ENCODE measurements at places on chromosomes 1 and 21. TPM values are rescaled to one million over a fixed set of nuclear protein-coding genes. Genes with fewer than 3 reads are reported as not detected.
A peak's percentile ranks its signal among the peaks of the same experiment; 100 is the strongest.

The PROX1 gene
- total RNA-seq: 6.5 TPM

The SERTAD4 gene
- total RNA-seq: 1.1 TPM

GRCh38 chr1:56034847-56035481, 544.4 kb downstream of the PLPP3 start:
- H3K4me3 ChIP-seq: no peak overlapping the region
- DNase-seq: no peak
- H3K27ac ChIP-seq: no peak overlapping the region
- H3K27me3 ChIP-seq: no peaks in the 10 kb centered on the region
- H3K36me3 ChIP-seq: no peaks in the 10 kb centered on the region
- H3K4me1 ChIP-seq: no peaks in the 10 kb centered on the region

DNA sequence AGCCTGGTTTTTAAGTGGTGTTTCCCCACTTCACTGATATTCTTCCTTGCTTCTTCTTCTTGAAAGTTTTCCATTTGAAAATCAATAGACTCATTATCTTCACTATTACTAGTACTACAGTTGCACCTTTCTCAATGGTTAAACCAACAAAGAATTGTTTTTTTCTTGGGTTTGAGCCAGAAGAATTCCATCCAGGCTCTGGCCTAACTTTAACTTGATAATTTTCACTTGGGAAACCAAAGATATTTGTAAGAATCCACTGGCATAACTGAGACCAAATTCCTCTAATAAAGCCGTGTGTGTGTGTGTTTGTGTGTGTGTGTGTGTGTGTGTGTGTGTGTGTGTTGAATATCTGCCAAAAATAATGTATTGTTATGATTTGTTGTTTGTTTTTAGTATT, 103.2 kb downstream of the SGIP1 start:
- no peaks in the 10 kb centered on the region for H3K27me3 ChIP-seq
- no peak for DNase-seq
- H3K36me3 ChIP-seq: no peaks in the 10 kb centered on the region
- H3K4me1 ChIP-seq: no peaks in the 10 kb centered on the region

DNA sequence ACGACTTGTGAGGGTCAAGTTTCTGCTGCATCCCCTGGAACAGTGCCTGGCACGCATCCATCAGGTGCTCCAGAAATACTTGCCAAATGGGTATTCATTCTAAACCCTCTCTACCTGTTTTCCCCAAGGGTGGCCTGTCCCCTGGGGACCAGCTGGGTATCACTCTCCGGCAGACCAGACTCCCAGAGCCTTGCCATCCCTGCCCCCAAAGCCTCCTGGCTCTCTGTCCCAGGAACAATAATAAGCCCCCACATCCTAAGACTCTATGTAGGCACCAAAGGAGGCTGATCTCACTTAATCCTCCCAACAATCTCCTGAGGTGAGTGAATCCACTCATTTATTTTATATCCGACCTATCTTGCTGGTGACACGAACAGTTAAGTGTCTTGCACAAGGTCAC, 96.7 kb downstream of the MRPL37 start:
- DNase-seq: no peak
- no peak overlapping the region for H3K4me3 ChIP-seq
- peak overlapping the region; percentile 79 for H3K27ac ChIP-seq
- no peaks in the 10 kb centered on the region for H3K27me3 ChIP-seq

DNA sequence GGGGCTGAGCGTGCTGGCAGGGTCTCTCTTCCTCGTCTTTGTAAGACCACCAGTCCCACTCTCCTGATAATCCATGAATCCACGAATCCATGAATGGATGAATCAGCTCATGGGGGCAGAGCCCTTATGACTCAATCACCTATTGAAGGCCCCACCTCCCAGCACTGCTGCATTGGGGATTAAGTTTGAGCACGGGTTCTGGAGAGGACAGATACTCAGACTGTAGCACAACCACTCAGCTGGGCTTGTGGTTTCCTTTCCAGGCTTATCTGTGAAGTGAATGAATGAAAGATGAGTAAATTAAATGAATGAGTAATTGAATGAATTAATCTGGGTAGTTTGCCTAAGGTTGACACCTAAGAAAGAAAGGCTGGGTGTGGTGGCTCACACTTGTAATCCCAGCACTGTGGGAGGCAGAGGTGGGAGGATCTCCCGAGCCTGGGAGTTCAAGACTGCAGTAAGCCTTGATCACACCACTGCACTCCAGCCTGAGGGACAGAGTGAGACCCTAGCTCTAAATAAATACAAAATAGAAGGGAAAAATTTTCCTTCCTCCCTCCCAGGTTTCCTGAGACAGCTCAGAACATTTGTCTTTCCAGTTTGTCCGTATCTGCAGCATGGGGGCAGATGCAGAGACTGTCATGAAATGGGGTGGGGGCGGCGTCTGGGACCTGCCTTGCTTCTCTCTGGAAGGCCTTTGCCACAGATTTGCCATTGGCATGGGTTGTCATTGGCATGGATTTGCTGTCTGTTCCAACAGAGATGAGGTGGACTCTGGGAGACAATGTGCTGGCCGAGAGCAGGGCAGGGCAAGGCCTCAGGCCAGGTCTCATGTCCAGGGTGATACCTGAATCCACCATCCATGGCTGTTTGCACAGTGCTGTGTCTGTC, 187.7 kb upstream of the C1orf174 start:
- H3K27me3 ChIP-seq: no peaks in the 10 kb centered on the region
- no peak overlapping the region for H3K4me3 ChIP-seq
- no peaks in the 10 kb centered on the region for H3K36me3 ChIP-seq
- DNase-seq: no peak

- no peaks in the 10 kb centered on the region for H3K4me1 ChIP-seq
- no peaks in the 10 kb centered on the region for H3K27me3 ChIP-seq
- H3K36me3 ChIP-seq: no peaks in the 10 kb centered on the region
- H3K4me3 ChIP-seq: no peak overlapping the region
- H3K27ac ChIP-seq: no peak overlapping the region
- no peak for DNase-seq
Observed at GRCh38 chr21:33866826-33867225, 48.8 kb downstream of the ATP5PO start.

GRCh38 chr1:59504276-59504675, 207.4 kb downstream of the FGGY start:
- H3K27ac ChIP-seq: no peak overlapping the region
- H3K36me3 ChIP-seq: no peaks in the 10 kb centered on the region
- H3K27me3 ChIP-seq: no peaks in the 10 kb centered on the region
- peaks cover 10% of the 10 kb centered on the region for H3K4me1 ChIP-seq

- H3K4me1 ChIP-seq: peaks cover 47% of the 10 kb centered on the region
- H3K36me3 ChIP-seq: no peaks in the 10 kb centered on the region
- no peak overlapping the region for H3K4me3 ChIP-seq
Observed at GRCh38 chr1:22457345-22457744, 5.7 kb downstream of the ZBTB40 start.

All from testis (tissue), 5 donors.